ENCODE measurements at places on chromosomes 5 and 9.

DNA sequence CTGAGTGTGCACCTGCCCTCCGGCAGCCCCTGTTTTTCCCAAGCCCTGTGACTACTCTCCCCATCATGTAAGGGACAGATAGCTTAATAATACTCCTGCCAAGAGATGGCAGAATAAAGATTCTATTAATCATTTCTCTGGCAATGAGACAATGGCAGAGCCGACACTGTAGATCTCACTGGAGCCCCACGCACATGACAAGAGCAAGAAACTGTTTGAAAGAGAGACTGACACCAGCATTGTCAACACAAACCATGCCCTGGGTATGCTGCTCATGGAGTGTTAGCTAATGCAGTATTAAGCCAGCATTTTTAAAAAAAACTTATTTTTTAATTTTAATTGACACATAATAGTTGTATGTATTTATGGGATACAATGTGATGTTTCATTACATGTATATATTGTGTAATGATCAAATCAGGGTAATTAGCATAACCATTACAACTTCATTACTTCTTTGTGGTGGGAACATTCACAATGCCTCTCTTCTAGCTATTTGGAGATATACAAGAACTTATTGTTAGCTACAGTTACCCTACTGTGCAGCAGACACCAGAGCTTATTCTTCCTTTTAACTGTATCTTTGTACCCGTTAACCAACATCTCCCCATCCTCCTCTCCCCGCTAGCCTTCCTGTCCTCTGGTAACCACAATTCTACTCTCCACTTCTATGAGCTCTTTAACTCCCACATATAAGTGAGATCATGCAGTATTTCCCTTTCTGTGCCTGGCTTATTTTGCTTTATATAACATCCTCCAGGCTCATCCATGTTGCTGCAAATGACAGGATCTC is 31.5 kb upstream of the SEMA4D start:
- no peak for DNase-seq

- peak; percentile 18 for DNase-seq
Measured at GRCh38 chr5:19880859-19881436, 107.1 kb downstream of the CDH18 start.

DNA sequence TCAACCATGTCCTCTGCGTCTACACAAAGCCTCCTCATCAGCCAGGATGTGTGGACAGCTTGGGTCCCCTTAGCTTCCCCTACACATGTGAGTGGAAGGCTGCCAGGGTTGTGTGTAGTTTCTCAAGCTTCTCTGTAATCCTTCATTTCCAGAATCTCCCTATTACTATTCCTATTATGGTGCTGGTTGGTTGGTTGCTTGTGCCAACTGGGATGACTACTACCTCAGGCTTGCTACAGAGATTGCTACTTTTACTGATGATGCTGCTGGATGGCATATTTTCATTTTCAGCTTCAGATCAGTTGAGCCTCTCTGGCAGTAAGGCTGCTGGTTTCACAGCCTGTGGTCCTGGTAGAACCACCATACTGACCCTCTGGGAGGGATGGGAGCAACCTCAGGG is 39.9 kb downstream of the ATG10 start:
- DNase-seq, result no peak

DNA sequence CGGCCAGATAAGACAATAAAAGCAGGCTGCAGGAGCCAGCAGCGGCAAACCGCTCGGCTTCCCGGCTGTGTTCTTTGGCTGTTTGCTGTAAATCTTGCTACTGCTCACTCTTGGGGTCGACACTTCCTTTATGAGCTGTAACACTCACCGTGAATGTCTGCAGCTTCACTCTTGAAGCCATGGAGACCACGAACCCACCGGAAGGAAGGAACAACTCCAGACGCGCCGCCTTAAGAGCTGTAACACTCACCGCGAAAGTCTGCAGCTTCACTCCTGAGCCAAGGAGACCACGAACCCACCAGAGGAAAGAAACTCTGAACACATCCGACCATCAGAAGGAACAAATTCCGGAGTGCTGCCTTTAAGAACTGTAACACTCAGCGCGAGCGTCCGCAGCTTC is 451.7 kb downstream of the AGTPBP1 start:
- no peak for DNase-seq

DNA sequence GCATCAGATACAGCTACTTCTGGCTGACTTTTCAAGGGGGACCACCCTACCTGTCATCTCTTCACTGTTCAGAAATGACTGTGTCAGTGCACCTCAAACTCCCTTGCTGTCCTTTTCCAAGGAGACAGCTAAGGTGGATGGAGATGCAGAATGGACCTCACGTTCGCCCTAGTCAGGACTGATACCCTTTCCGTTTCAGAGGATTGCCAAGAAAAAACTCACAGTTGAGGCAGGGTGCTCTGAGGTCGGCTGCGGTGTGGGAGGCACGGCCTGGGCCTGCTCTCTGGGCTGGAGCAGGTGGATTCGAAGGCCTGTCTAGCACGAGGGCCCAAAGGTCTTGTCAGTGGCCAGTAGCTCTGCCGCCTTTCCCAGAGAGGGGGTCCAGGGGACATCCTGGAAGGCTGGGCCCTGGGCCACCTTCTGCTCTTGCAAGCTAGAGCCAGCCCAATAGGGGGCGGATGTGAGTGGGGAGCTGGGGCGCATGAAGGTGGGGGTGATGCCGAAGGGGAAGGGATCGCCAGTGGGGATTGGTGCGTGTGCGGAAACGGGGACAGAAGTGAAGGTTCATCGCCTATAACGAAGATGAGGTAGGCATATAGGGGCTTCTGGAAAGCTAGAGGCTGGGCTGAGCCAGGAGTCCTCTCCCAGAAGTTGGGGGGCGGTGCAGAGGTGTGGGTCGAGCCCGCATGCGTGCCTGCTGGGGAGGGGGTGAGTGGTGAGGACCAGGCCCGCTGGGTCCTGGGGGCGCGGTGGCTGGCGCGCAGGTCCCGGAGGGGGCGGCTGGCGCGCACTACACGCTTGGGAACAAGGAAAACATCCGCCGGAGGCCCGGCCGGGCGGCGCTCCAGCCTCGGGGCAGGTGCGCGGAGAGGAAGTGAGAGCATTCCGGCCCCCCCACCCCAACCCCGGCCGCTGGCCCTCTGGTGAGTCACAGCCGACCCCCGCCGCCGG is 2.5 kb upstream of the MSMP start:
- peak; percentile 58 for DNase-seq

Data from NT2/D1 (cell line).